ENCODE measurements at places on chromosomes 13 and 19. TPM values are rescaled to one million over a fixed set of nuclear protein-coding genes. Genes with fewer than 3 reads are reported as not detected.

Gene ZNF99
- 0.55 TPM for polyA plus RNA-seq

Gene BRD4
- 60.5 TPM for polyA plus RNA-seq

Gene POSTN
- polyA plus RNA-seq: 310 TPM

Gene ACP7
- polyA plus RNA-seq: 0.27 TPM

Gene IGLON5
- polyA plus RNA-seq: 4.3 TPM

Gene NAPSA
- 8.5 TPM for polyA plus RNA-seq

Gene OR7G2
- polyA plus RNA-seq: 0.03 TPM

Gene DPF1
- polyA plus RNA-seq: 1.0 TPM

Gene MPHOSPH8
- 69.2 TPM for polyA plus RNA-seq

DNA sequence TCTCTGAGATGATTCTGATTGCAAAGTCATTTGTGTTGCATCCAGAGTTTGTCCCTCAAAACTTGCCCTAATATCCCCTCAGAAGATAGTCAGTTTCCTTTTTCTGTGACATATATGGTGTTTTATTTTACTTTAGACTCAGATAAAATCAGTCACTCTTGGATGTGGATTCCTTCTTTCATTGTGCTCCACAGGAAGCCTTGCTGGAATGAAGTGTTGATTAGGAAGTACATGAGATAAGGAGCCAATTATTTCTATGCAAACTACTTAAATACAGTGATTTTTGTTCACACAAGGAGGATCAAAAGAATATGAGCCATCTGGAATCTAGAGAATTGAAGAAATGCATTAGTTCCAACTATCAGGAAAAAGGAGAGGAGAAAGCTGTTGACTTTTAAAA lies 107.6 kb upstream of the RXFP2 start:
- no peak for DNase-seq

GRCh38 chr19:51158474-51159129 lies 16.5 kb downstream of the SIGLEC7 start:
- DNase-seq: no peak

GRCh38 chr19:47228937-47229675 lies 1.9 kb downstream of the BBC3 start:
- DNase-seq: no peak

- no peak for DNase-seq
Observed at GRCh38 chr13:94123557-94123956, 355.9 kb downstream of the DCT start.

DNA sequence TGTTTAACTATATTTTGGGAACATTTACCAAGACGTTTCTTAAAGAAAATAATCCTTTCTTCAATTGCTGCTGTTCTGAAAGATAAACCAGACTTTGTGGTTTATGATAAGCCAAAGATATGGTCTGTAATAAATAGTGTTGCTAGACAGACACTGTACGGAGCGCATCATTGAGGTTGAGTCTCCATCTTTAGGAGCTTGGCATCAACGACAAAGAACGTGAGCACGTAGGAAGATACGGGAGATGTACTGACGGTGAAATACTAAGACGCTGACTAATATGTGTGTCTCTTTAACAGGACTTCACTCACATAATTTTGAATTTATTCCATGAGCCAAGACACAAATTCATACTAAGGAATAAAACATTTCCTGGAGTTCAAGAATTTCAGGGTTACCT lies 16.2 kb downstream of the TEX29 start:
- DNase-seq: no peak

- DNase-seq: no peak
Observed at GRCh38 chr13:113616281-113616906, 31.8 kb downstream of the TFDP1 start.

- DNase-seq: no peak
Observed at GRCh38 chr13:26563713-26564112, 6.2 kb downstream of the WASF3 start.

- no peak for DNase-seq
Observed at GRCh38 chr13:40116008-40116407, 460.5 kb downstream of the COG6 start.

- DNase-seq: no peak
Observed at GRCh38 chr19:42440357-42441048, 2.2 kb downstream of the CXCL17 start.

GRCh38 chr13:47110833-47111240 lies 214.0 kb upstream of the HTR2A start:
- no peak for DNase-seq

DNA sequence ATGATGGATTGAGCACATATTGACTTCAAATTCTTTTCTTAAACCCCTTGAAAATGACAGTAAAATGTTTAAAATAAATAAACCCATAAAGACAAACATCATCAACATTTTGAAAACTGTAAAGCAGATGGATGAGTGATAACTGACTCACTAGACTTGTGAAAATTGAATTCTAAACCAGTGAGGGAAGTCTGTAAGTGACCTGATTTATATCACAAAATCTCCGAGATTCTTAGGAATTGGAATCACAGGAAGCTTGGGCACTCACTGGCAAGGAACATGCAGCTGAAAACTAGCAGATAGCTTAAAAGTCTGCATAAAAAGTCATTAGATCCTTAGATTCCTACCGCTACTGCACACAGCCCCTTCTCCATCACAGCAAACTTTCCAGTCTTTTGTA lies 51.3 kb upstream of the TSC22D1 start:
- DNase-seq: no peak

- no peak for DNase-seq
Observed at GRCh38 chr19:43504426-43505185, at the start of gene PHLDB3. Gene PHLDB3, minus strand, starts transcription at chr19:43504746. Its CDS starts 628 bp downstream, at chr19:43504118.

DNA sequence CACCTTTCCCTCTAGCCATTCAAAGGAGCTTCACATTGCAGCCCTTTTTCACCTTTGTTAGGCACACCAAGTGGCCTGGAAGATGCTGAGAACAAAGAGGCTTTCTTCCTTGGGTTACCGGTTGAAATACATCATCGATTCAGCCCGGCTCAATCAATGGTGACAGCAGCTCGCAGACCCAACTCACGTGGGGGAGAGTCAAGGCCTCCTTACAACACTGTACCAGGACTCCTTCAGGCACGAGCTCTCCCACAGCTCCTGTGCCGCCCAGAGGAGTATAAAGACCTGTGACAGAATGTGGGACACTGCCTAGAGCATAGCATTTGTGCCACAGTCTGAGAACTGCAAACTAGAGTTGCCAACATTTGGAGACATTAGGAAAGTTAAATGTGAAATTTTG lies 3.9 kb upstream of the LRRC63 start:
- no peak for DNase-seq

DNA sequence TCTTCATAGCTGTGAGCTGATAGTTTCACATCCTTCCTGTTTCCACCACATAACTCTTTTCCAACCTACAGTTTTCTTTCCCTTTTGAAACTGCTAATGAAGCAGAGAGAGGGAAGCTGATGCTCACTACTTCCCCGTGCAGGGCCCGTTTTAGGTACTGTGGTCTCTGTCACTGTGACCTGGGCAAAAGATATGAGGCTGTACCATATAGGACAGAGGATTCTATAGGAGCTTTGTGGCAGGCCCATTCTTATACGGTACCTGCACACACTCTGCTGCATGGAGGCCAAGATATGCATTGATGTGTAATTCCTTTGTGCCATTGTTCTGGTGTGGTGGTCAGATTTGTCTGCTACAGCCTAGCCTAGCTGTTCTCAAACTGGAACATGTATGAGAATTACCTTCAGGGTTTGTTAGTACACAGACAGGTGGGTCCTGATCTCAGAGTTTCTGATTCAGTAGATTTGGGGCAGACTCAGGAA lies 577.3 kb downstream of the LMO7 start:
- no peak for DNase-seq

DNA sequence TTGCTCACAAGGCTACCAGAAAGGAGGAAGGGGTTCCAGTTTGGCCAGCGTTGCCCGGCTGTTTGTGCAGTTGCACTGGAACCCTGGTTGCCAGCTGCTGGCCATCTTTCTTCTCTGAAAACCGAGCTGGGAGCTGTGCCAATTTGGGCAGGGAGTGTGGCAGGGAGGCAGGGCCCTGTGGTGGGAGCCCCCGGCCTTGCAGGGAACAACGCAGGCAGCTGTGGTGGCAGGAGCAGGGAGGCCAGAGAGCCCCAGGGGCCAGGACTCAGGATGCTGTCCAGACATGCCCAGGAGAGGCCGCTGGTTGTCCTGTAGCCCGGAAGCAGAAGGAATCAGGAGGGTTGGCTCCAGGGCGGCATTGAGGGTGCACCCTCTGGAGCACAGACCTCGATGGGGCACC lies 4.8 kb downstream of the KMT5C start:
- DNase-seq: no peak

GRCh38 chr13:21328836-21329477 lies 130.1 kb downstream of the ZDHHC20 start:
- no peak for DNase-seq

DNA sequence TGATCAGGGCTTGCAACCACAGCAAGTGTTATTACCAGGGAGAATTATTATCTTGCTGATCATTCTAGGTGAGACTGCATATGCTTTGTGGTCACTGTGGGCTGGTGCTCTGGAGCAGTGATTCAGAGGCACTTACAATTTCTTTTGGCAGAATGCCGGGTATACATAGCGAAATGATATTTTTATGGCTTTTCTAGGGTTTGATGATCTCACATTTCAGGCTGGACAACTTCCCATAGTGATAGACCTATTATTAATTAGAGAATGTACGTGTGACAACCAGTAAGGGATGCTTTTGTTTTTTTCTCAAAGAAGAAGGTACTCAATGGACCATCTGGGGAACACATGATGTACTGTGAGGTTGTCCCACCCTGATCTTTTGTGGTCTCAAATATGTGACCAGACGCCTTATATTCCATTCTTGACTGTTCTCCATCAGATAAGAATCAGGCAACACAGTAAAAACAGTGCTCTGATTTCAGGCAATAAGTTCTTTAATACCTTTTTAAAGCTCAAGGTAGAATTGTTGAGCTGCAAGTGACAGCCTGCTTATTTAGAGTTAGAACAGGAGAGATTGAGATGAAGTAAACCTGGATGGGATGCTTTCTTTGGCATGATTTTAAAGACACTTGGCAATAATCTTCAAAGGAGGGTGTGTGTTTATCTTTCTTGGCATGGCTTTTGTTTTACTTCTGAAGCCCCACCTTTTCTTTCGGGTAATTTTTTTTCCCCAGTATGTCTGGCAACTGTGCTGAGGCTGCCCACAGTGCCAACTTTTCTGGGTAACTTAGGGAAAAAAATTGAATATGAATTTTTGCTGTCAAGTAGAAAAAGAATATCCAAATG lies 27.4 kb upstream of the SCEL start:
- DNase-seq: no peak

DNA sequence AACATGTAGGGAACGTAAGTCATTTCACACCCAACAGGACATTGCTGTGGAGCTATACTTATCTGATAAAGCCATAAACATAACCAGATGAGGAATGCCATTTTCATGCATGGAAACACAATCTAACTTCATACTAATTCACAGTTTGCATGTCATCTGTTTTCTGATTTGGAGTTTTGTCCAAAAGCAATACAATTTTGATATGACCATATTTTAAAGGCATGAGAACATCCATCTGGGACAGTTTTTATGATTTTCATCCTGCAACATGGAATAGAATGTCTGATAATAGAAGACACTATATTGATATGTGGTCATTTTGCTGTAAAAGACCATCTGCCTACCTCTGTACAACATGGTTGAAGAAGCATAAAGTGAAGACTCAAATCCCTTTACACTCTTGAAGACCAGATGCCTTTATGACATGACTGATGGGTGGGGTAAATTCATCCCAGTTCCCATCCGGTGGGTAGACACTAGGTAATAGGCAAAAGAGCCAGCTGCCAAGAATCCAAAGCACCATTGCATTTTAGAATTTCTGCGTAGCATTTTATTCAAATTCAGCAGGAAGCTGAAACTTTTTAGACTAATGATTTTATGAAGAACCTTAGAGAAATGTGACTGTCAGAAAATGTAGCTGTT lies 309.8 kb downstream of the LMO7 start:
- no peak for DNase-seq

GRCh38 chr19:31164791-31165251 lies 184.4 kb downstream of the TSHZ3 start:
- peak; percentile 5 for DNase-seq

GRCh38 chr19:4577020-4577782 lies 17.7 kb upstream of the SEMA6B start:
- no peak for DNase-seq

- DNase-seq: no peak
Observed at GRCh38 chr19:41575998-41576397, at the start of gene CEACAM21. Gene CEACAM21, plus strand, starts transcription at chr19:41576166. Its CDS starts 109 bp downstream, at chr19:41576275.

- no peak for DNase-seq
Observed at GRCh38 chr19:46950526-46951170, 69.0 kb upstream of the NPAS1 start.

DNA sequence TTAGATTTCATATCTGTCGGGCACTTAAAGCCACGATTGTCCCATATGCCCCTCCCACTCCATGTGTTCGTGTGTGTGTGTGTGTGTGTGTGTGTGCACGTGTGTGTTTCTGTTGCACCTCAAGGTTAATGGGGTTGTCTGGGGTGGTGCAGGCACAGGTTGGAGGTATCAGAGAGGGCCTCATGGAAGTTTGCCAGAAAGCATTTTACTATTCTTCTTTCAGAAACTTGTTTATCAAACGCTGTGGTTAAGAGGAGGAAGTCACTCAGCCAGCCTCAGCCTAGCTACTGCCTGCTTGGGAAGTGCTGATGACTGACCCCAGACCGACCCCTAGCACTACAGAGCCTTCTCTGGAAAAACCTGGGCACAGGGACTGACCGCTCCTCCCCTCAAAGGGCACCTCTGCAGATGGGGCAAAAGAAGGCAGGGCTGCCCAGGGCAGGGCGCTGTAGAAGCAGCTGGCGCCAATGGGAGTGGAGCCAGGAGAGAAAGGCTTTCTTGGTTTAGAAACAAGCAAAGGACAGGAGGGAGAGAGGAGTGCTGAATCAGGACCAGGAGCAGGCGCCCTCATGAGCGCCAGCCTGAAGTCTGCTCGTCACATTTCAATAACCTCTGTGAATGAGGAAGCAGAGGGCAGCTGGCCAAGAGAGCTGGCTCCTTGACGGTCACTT lies 3.9 kb downstream of the SIAH3 start:
- no peak for DNase-seq

DNA sequence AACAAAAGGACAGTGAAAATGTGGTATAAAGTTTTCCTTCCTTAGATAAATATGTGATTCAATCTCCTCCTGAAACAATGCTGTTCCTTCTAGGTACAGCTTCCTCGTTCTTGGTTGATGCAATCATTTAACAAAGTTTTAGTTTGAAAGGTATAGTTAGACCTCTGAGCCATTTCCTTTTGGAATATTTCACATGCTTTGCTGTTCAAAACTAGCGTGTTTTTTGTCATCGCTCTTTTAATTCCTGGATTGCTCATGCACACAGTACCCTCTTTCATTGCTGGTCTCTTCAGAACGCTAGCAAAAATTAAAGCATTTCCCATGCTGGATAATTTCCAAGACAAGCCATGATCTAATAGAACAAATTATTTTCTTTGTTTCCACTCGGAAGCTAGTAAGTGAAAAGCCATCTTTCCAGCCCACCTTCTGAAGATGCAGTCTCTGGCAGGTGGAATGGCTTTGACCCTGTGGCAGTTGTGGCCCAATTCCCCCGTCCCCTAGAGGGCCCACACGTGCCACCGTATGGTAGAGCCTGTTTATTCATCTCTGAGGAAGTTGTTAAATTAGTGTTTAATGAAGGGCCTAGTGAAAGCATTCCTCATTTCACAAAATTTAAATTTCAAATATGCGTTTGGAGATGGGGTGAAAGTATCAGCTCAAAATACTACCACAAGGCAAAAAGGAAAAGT lies 1040.6 kb upstream of the SLC10A2 start:
- DNase-seq: no peak

- DNase-seq: no peak
Observed at GRCh38 chr19:56858026-56858425, 17.5 kb upstream of the PEG3 start.

GRCh38 chr19:37869766-37870340 lies 36.5 kb downstream of the WDR87 start:
- no peak for DNase-seq

Data from right renal pelvis (tissue), 4 donors.